ENCODE measurements at places on chromosomes 13 and 19. TPM values are rescaled to one million over a fixed set of nuclear protein-coding genes. Genes with fewer than 3 reads are reported as not detected.

SHISA2 gene
- 1.2 TPM for total RNA-seq

CYP2F1 gene
- total RNA-seq, result not detected

CERS1 gene
- total RNA-seq, result not detected

ABCC4 gene
- 13.8 TPM for total RNA-seq

WTIP gene
- 22.6 TPM for total RNA-seq

WDR88 gene
- not detected for total RNA-seq

All from MCF 10A (cell line).